ENCODE measurements at places on chromosomes 4 and X. TPM values are rescaled to one million over a fixed set of nuclear protein-coding genes. Genes with fewer than 3 reads are reported as not detected.

DNA sequence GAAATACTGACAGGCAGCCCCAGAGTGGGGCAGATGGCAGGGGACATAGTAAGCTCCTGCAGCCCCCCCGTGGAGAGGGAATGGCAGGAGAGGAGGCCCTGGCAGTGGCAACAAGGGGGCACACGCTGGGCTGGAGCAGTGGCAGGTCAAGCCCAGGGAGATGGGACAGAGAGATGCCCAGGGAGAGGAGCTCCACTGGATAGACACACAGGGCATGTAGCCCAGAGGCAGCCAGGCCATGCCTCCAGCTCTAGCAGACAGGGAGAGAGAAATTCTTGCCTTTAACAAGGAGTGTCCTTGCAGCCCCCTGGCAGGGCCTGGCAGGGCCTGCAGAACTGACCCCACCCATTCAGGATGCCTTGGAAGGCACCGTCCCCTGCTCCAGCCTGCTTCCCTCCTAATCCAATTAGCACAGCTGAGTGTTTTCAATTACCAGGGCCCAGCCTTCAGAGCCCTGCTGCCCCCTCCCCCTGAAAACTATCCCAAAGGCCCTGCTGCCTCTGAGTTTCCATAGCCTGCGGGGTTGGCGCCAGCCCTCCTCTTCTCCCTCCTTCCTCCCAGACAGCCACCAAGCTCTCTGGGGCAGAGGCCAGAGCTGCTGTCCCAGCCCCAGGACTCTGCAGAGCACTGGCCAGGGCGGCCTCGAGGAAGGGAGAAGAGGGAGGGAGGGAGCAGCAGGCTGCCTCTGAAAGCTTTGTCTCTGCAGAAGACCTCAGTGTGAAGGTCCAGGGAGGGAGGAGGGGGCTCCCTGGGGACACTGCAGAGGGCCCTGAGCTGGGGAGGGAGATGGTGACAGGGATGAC lies 12.5 kb downstream of the L1CAM start:
- H3K4me3 ChIP-seq = no peak overlapping the region
- no peak for DNase-seq
- H3K27ac ChIP-seq = no peak overlapping the region
- no peaks in the 10 kb centered on the region for H3K36me3 ChIP-seq
- H3K4me1 ChIP-seq = no peaks in the 10 kb centered on the region
- H3K27me3 ChIP-seq = no peaks in the 10 kb centered on the region

The ITIH6 gene
- not detected for total RNA-seq

DNA sequence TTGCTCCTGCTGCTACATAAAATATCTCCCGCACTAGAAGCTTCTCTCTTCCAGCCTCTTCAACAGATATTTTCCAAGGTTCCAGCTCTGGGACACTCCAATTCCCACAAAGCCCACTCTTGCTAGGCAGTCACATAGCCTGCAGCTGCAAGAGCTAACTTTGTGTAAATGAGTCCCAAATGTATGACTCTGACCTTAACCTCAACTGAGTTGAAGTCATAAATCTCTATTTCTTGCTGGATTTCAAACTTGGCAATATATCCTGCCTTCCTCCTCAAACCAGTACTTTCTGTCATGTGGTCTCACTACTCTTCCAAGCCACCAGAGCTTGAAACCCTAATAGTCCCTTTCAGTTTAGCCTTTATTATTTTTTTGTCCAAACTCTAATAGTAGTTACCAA lies 315.4 kb upstream of the GRIA3 start:
- no peak overlapping the region for H3K4me3 ChIP-seq
- no peaks in the 10 kb centered on the region for H3K27me3 ChIP-seq
- no peaks in the 10 kb centered on the region for H3K36me3 ChIP-seq
- H3K4me1 ChIP-seq = no peaks in the 10 kb centered on the region
- H3K27ac ChIP-seq = no peak overlapping the region
- DNase-seq = no peak

The BRS3 gene
- not detected for total RNA-seq

GRCh38 chrX:114221445-114221844 lies 362.4 kb upstream of the HTR2C start:
- no peak overlapping the region for H3K4me3 ChIP-seq
- no peak for DNase-seq
- no peaks in the 10 kb centered on the region for H3K4me1 ChIP-seq
- no peaks in the 10 kb centered on the region for H3K27me3 ChIP-seq
- H3K36me3 ChIP-seq = no peaks in the 10 kb centered on the region

DNA sequence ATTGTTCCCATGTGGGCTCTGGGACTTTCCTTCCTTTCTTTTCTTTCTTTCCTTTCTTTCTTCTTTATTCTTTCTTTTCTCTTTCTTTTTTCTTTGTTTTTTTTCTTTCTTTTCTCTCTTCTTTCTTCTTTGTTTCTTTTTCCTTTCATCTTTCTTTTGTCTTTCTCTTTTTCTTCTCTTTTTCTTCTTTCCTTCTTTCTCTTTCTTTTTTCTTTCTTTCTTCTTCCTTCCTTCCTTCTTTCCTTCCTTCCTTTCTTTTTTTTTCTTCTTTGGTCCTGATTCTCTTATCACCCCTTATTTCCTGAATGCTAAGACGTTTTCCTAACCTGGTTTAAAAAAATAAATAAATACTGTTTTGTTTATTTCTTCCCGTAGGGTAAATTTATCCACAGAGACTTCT lies 93.2 kb downstream of the CRLF2 start:
- no peak overlapping the region for H3K4me3 ChIP-seq
- no peak for DNase-seq
- peaks cover 5% of the 10 kb centered on the region for H3K27me3 ChIP-seq
- H3K36me3 ChIP-seq = no peaks in the 10 kb centered on the region
- no peak overlapping the region for H3K27ac ChIP-seq

- no peak overlapping the region for H3K27ac ChIP-seq
- H3K4me1 ChIP-seq = no peaks in the 10 kb centered on the region
- no peaks in the 10 kb centered on the region for H3K36me3 ChIP-seq
- H3K27me3 ChIP-seq = no peaks in the 10 kb centered on the region
These were observed 559.6 kb downstream of the SPRY1 start for GRCh38 chr4:123956204-123956603.

GRCh38 chr4:23084559-23085248 lies 392.0 kb downstream of the GBA3 start:
- no peaks in the 10 kb centered on the region for H3K4me1 ChIP-seq
- no peaks in the 10 kb centered on the region for H3K36me3 ChIP-seq
- no peaks in the 10 kb centered on the region for H3K27me3 ChIP-seq
- DNase-seq = no peak
- no peak overlapping the region for H3K27ac ChIP-seq
- no peak overlapping the region for H3K4me3 ChIP-seq

The ELMOD2 gene
- 19.3 TPM for total RNA-seq

GRCh38 chrX:102042372-102043325 lies 82.8 kb upstream of the TCEAL2 start:
- H3K27ac ChIP-seq = no peak overlapping the region
- no peaks in the 10 kb centered on the region for H3K4me1 ChIP-seq
- no peak overlapping the region for H3K4me3 ChIP-seq
- DNase-seq = no peak
- H3K36me3 ChIP-seq = no peaks in the 10 kb centered on the region

The ARL9 gene
- not detected for total RNA-seq

DNA sequence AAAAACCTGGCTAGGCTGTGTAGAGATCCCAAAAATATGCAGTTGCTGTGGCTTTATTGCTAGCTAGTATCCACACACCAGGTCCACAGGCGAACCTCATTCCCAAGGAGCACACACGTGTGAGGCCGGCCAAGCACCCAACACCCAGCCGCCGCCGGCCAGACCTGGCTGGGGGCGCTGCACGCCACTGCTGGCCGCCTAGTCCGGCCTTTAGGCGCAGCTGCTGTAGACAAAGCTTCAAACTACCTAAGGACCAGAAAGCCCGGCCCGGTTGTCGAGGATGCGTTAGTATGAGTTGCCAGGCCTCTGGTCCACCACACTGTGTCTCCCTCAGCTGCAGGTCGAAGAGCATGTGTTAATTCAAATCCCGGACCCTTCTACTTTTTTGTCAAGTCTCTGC lies 3.1 kb downstream of the POU3F4 start:
- no peak overlapping the region for H3K27ac ChIP-seq
- DNase-seq = no peak
- H3K4me3 ChIP-seq = no peak overlapping the region
- no peaks in the 10 kb centered on the region for H3K4me1 ChIP-seq
- H3K36me3 ChIP-seq = no peaks in the 10 kb centered on the region

DNA sequence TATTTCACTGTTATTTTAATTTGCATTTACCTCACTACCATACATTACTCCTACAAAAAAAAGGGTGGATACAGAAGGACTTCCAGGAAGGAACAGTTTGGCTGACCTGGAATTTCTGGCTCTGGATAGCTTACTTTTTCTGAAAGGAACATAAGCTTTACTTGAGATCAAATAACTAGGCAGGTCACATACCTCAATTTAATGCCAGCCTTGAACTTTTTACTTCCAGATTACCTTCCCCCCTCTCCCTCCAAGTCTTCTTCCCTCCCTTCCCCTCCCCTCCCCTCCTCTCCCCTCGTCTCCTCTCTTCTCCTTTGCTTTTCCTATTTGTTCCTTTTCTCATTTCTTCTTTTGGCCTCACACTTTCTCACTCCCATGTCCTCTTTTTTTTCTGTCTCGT lies 659.2 kb upstream of the AADAT start:
- no peaks in the 10 kb centered on the region for H3K27me3 ChIP-seq
- no peak overlapping the region for H3K27ac ChIP-seq
- H3K36me3 ChIP-seq = no peaks in the 10 kb centered on the region
- no peak overlapping the region for H3K4me3 ChIP-seq
- no peak for DNase-seq

All from upper lobe of right lung (tissue), 1 donor.